ENCODE measurements at places on chromosomes 4 and X.

GRCh38 chr4:121421594-121421993 lies 40.8 kb upstream of the QRFPR start:
- no peak for DNase-seq

- DNase-seq = no peak
Observed at GRCh38 chrX:109345856-109346255, 136.0 kb downstream of the GUCY2F start.

GRCh38 chr4:6957994-6958393 lies 48.4 kb downstream of the TBC1D14 start:
- DNase-seq = no peak

GRCh38 chrX:130118441-130119311 lies 8.4 kb upstream of the ELF4 start:
- DNase-seq = no peak

- no peak for DNase-seq
Observed at GRCh38 chr4:156898373-156899117, 73.1 kb downstream of the PDGFC start.

DNA sequence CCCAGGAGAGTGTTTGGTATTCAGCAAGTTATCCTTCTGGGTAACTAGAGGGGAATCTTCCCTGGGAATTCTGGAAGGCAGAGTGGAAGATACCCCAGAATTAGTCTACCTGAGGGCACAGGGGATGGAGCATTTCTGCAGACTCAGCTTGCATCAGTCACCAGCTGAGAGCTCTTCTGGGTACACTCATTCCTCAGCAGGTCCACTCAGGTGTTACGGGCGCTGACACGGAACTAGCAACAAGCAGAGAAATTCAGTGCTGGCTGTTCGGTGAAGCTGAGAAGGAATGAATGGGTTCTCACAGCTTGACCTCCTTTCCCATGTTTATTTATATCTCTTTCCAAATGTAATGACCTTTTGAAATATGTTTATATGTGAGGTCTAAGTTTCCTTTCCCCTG lies 106.0 kb upstream of the PNPLA4 start:
- no peak for DNase-seq

DNA sequence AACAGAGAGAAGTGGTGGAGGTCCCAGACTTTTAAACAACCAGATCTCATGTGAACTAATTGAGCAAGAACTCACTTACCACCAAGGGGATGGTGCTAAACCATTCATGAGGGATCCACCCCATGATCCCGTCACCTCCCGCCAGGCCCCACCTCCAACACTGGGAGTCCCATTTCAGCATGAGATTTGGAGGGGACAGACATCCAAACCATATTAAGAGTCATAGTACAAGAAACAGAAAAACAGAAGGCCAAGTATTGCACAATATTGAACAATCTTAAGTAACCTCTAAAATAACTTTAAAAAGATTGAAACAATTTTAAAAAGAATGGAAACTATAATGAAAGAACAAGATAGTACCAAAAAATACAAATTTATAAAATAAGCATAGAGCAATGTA lies 110.0 kb downstream of the CBR4 start:
- no peak for DNase-seq

DNA sequence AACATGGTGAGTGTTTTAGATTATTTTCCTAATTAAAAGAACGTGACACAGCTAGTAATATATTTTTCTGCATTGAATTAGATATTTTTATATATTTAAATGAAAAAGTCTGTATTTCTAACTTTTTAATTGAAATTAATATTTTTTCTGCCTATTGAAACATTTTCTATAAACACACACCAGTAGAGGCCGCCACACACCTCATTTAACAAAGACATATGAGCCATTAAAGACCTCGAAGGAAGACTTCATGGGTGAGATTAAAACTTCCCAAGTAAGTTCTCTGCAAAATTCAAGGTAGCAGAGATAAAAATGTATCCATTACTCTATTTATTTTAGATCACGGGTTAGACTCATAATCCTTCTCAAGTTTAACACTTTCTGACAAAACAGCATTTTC lies 8.3 kb downstream of the SLITRK2 start:
- DNase-seq = no peak

- DNase-seq = no peak
Observed at GRCh38 chrX:119008110-119008744, 33.8 kb downstream of the LONRF3 start.

- DNase-seq = no peak
Observed at GRCh38 chrX:78375894-78376293, 48.5 kb upstream of the CYSLTR1 start.

GRCh38 chr4:77349364-77349763 lies 192.4 kb downstream of the CCNG2 start:
- DNase-seq = no peak

DNA sequence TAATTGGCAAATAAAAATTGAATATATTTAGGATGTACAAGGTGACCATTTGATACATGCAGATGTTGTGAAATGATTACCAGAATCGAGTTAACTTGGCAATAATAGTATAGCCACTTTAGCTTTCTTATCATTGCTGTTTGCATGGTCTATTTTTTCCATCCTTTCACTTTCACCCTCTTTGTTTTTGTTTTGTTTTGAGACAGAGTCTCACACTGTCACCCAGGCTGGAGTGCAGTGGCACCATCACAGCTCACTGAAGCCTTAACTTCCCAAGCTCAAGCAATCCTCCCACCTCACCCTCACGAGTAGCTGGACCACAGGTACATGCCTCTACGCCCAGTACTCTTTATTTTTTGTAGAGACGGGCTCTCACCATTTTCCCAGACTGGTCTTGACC lies 218.6 kb upstream of the ADGRL3 start:
- no peak for DNase-seq

- no peak for DNase-seq
Observed at GRCh38 chr4:87542734-87543312, 13.6 kb upstream of the SPARCL1 start.

- no peak for DNase-seq
Observed at GRCh38 chr4:40283968-40284367, 51.2 kb upstream of the CHRNA9 start.

- DNase-seq = no peak
Observed at GRCh38 chr4:177351622-177352244, 42.1 kb downstream of the NEIL3 start.

DNA sequence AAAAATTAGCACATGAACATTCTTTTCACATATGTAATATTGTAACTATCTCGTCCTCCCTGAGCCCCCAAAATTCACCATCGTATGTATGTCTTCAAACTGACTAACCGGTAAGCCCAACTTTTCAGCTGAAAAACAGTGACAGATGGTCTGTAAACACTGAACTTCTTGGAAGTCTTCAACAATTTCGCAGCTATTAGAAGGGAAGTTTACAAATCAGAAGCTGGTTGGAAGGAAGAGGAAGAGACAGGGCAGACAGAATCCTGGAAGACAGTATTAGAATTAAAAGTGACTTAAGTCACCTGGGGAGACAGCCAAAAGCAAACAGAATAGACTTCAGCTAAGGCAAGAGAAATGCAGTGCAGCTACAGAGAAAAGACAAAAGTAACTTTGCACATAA lies 858.4 kb downstream of the ADGRL3 start:
- DNase-seq = no peak

GRCh38 chr4:10773010-10773409 lies 88.4 kb upstream of the CLNK start:
- DNase-seq = no peak

GRCh38 chr4:35639929-35640328 lies 604.4 kb downstream of the ARAP2 start:
- no peak for DNase-seq

DNA sequence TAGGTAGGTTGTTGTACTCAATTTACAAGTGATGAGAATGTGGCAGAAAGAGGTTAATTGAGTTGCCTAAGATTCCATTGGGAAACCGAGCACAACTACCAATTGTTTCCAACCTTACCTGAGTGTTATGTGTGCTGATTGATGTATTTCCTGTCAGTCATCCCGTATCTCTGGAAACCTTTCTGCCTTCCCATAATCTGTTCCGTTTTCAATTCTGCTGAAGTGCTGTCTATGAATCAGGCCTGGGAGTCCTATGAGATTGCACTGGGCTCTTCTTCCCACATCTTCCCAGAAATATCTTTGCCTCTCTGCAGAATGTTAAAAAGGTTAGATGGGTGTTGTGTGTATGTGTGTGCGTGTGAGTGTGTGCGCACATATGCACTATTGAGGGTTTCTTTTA lies 229.5 kb upstream of the ANXA3 start:
- DNase-seq = no peak

DNA sequence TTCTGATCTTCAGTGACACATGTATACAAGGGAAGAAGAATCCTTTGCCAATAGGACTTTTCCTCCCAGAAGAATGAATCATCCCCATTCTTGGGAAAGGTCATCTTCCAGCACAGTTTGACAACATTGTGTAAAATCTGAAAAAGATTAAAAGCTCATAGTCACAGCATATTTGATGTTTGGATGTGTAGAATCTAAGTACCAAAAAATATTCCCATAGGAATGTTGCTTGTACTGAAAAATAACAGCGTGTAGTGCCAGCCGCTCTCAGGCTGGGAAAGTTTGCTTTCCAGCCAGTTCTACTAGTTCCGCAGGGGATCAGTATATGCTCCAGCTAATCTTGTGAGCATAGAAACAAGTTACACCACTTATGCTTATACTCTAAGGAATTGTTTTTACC lies 74.7 kb upstream of the IL13RA1 start:
- no peak for DNase-seq

GRCh38 chr4:67934628-67935027 lies 28.7 kb downstream of the TMPRSS11A start:
- no peak for DNase-seq

- DNase-seq = no peak
Observed at GRCh38 chr4:39763714-39764572, 66.0 kb downstream of the UBE2K start.

DNA sequence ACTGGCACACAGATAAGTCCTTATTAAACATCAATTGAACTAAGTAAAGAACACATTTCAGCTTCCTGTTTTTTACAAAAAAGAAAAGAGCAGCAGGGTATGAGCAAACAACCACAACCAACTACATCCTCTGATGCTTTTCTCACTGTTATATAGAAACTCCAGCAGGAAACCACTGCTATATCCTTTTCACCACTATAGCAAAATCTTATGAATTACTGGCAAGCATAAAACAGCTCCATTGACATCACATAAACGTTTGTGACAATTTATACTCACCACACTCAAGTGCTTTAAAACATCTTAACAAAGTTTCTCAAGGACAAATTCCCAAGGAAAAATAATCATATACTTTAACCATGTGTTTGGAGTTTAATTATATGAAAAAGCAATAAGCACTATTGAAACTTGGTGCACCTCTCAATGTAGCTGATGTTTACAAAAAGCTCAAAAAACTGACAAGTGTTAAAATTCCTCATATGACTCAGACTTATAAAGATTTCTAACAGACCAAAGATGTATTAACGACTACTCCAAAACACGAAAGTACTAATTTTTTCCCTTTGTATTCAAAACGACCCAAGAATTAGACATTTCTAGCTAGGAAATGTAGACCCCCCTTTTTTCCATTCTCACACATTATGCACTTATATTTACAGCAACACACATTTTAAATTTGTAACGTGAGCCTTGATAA lies 12.9 kb downstream of the GPRIN3 start:
- no peak for DNase-seq

- no peak for DNase-seq
Observed at GRCh38 chrX:107102980-107103379, 15.6 kb downstream of the RBM41 start.

- DNase-seq = no peak
Observed at GRCh38 chrX:15929194-15929593, 74.6 kb upstream of the AP1S2 start.

DNA sequence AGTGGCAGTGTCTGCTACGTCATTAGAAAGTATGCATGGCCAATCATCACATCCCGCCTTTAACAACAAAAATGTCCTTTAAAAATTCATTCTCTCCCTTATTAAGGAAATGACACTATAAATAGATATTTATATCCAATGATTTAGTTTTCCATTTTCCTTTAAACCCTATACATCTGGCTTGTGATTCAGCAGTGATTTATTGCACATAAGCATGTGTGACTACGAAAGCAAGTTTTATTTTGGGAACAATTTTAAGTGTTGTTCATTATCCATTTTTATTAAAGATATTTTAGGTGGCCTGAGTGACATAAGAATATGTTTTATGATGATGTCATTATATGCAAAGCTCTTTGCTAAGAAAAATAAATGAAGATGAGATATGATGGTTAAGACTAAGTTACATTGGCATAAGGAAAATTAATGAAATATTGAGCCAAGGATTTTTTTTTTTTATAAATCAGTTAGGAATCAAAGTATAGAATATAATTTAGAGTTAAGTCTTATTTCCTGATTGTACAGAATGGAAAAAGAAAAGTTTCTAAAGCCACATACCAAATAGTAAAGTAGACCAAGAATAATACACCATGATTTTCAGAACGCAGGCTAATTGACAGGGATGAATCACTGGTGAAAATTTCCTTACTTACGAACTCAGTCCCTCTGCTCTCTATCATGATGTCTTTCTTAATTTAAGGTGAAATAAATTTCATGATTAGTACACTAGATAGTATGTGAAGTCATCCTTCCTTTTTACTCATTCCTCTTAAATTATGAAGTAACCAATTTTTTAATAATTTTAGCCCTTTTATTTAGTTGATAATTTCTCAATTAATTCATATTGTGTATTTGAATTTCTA lies 822.4 kb downstream of the FAT4 start:
- no peak for DNase-seq

DNA sequence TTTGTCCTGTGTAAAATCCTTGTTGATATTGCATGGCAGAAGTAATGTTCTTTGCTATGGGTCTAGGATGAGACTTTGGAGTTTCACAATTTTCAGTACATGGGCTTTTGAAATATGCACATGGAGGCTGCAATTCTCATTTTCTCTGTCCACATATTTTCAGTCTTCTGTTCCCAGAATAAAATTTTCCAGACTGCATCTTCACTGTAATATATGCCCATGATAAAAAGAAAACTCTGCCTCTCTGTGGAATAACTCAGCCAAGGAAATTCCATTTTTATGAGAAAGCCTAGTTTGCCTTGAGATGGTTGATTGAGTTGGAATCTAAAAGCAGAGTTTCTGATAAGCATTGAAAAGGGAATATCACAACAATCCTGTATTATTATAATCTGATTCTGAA lies 601.4 kb upstream of the AADAT start:
- DNase-seq = no peak

DNA sequence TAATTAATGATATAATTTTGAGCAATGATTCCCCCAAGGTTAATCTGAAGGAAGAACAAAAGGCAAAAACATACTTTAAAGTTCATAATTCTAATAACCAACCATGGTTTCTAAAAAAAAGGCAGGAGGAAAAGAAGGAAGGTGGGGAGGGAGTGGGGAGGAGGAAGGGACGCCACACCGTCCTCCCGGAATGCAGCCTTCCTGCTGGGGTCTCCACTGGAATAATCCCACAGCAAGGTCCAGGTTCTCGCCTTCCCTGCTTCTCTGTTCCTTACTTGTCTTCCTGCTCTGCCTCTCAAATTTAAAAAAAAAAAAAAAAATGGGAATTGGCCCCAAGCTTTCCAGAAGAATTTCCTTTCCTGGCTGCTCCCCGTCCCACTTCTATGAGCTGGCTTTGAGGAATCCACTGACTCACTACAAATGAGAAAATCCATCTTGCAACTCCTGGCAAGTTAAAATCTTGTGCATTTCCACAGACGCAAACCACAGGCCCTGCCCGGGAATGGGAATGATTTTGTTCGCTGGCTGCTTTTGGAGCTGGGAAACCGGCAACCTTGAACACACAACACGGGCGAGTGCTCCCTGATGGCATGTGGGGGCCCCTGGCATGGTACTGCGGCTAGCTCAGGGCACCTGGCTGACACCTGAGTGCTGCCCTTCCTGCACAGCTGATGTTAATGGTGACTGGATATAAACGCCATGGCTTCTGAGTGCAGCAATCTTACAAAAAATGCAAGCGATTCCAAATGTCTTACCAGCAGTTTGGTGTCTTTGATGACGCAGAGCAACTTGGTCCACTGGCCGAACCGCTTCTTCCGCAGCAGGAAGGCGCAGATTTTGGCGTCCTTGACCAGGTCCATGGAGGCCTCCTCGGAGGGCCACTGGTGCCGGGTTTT lies 97.0 kb downstream of the AFAP1 start:
- DNase-seq = no peak

All from cerebellar nuclear complex (tissue), 1 donor.